Ovary (tissue), 10 donors: ENCODE measurements at places on chromosomes 7 and 10. TPM values are rescaled to one million over a fixed set of nuclear protein-coding genes. Genes with fewer than 3 reads are reported as not detected.

GHRHR gene
- total RNA-seq: not detected

HOXA11 gene
- 1.8 TPM for total RNA-seq

LIPM gene
- total RNA-seq: not detected

SLC26A3 gene
- 0.45 TPM for total RNA-seq

HOXA4 gene
- 3.5 TPM for total RNA-seq

POLR2J2 gene
- 0.46 TPM for total RNA-seq

GIMAP6 gene
- 11.4 TPM for total RNA-seq

CCDC136 gene
- total RNA-seq: 2.7 TPM

- no peaks in the 10 kb centered on the region for H3K36me3 ChIP-seq
- H3K4me1 ChIP-seq: peaks cover 4% of the 10 kb centered on the region
- no peak overlapping the region for H3K27ac ChIP-seq
- DNase-seq: no peak
Measured at GRCh38 chr10:71302874-71303568, 16.0 kb upstream of the SLC29A3 start.

- H3K36me3 ChIP-seq: no peaks in the 10 kb centered on the region
- H3K4me3 ChIP-seq: no peak overlapping the region
- no peak overlapping the region for H3K27ac ChIP-seq
Measured at GRCh38 chr10:96250349-96250748, 21.0 kb downstream of the BLNK start.

GRCh38 chr7:90495241-90495640 lies 25.8 kb downstream of the PTTG1IP2 start:
- DNase-seq: no peak
- no peaks in the 10 kb centered on the region for H3K4me1 ChIP-seq
- no peak overlapping the region for H3K27ac ChIP-seq

DNA sequence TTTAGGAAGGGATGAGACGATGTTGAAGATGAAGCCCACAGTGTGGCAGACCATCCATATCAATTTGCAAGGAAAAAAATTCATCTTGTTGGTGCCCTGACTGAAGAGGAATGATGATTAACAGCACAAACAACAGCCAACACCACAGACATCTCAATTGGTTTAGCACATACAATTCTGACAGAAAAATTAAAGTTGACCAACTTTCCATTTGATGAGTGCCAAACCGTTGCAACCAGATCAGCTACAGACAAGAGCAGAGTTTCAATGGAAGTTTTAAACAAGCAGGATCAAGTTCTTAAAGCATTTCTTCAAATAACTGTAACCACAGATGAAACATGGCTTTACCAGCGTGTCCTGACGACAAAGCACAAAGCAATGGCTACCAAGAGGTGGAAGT lies 132.4 kb upstream of the DNAJB12 start:
- no peak for DNase-seq
- no peaks in the 10 kb centered on the region for H3K4me1 ChIP-seq
- no peak overlapping the region for H3K4me3 ChIP-seq
- H3K27ac ChIP-seq: no peak overlapping the region

- no peaks in the 10 kb centered on the region for H3K36me3 ChIP-seq
- no peak overlapping the region for H3K4me3 ChIP-seq
- no peak overlapping the region for H3K27ac ChIP-seq
Measured at GRCh38 chr7:7491044-7491443, 44.6 kb downstream of the COL28A1 start.

- no peak overlapping the region for H3K4me3 ChIP-seq
- H3K4me1 ChIP-seq: no peaks in the 10 kb centered on the region
- no peak for DNase-seq
Measured at GRCh38 chr10:128813574-128813973, 653.5 kb upstream of the MGMT start.

DNA sequence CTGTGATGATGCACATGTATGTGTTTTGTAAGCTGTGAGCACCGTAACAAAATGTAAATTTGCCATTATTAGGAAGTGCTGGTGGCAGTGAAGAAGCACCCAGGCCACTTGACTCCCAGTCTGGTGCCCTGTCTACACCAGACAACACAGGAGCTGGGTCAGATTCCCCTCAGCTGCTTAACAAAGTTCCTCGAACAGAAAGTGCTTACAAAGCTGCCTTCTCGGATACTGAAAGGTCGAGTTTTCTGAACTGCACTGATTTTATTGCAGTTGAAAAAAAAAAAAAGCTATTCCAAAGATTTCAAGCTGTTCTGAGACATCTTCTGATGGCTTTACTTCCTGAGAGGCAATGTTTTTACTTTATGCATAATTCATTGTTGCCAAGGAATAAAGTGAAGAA lies 71.1 kb downstream of the ATAD1 start:
- no peak overlapping the region for H3K27ac ChIP-seq
- DNase-seq: no peak
- no peaks in the 10 kb centered on the region for H3K27me3 ChIP-seq
- H3K4me3 ChIP-seq: no peak overlapping the region

DNA sequence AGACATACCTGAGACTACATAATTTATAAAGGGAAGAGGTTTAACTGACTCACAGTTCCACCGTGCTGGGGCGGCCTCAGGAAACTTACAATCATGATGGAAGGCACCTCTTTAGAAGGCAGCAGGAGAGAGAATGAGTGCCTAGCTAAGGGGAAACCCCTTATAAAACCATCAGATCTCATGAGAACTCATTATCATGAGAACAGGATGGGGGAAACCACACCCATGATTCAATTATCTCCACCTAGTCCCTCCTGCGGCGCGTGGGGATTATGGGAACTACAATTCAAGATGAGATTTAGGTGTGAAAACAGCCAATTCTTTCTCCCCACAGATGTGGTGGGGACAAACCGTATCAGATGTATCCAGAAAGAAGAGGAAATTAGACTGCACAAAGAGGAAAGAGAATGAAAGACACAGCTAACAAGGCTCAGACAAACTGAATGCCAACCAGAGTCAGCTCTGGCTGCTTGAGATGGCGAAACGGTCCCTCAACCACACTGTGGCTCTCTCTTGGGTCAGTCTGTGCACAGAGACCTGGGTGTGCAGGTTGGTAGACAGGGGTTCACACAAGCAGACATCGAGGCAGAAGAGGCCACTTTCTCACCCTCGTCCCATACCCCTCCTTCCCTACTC lies 375.6 kb downstream of the SFMBT2 start:
- H3K27ac ChIP-seq: no peak overlapping the region
- DNase-seq: no peak
- no peaks in the 10 kb centered on the region for H3K36me3 ChIP-seq
- H3K4me1 ChIP-seq: no peaks in the 10 kb centered on the region

- H3K4me3 ChIP-seq: no peak overlapping the region
- H3K36me3 ChIP-seq: no peaks in the 10 kb centered on the region
- H3K27me3 ChIP-seq: no peaks in the 10 kb centered on the region
- H3K4me1 ChIP-seq: no peaks in the 10 kb centered on the region
Measured at GRCh38 chr7:121267612-121268011, 61.2 kb upstream of the WNT16 start.

DNA sequence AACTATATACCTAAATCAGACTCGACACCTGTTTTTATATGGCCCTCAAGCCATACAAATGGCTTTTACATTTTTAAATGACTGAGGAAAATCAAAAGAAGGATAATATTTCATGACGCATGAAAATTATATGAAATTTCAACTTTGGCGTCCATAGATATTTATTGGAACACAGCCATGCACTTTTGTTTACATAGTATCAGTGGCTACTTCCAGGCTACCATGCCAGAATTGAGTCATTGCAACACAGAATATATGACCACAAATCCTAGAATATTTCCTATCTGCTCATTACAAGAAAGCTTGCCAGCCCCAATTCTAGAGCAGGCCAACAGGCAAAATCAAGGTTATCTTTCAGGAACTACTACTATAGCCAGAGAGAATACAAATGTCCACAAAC lies 29.3 kb downstream of the AFAP1L2 start:
- no peak overlapping the region for H3K27ac ChIP-seq
- no peaks in the 10 kb centered on the region for H3K27me3 ChIP-seq
- H3K4me3 ChIP-seq: no peak overlapping the region
- peaks cover 20% of the 10 kb centered on the region for H3K4me1 ChIP-seq
- no peaks in the 10 kb centered on the region for H3K36me3 ChIP-seq

GRCh38 chr7:138032770-138033169 lies 30.9 kb upstream of the CREB3L2 start:
- H3K4me1 ChIP-seq: no peaks in the 10 kb centered on the region
- DNase-seq: no peak
- no peaks in the 10 kb centered on the region for H3K36me3 ChIP-seq
- no peak overlapping the region for H3K27ac ChIP-seq
- no peak overlapping the region for H3K4me3 ChIP-seq
- H3K27me3 ChIP-seq: no peaks in the 10 kb centered on the region

- H3K27ac ChIP-seq: no peak overlapping the region
- H3K27me3 ChIP-seq: no peaks in the 10 kb centered on the region
- no peak overlapping the region for H3K4me3 ChIP-seq
- H3K4me1 ChIP-seq: no peaks in the 10 kb centered on the region
- H3K36me3 ChIP-seq: no peaks in the 10 kb centered on the region
Measured at GRCh38 chr7:68269405-68269804, 1272.8 kb downstream of the TYW1 start.
